Neural crest cell (in vitro differentiated cells): ENCODE measurements at places on chromosomes 11 and 22.

- no peak for DNase-seq
Observed at GRCh38 chr11:43367382-43368178, 8.9 kb downstream of the TTC17 start.

GRCh38 chr11:57155838-57156607 is 25.7 kb upstream of the LRRC55 start:
- DNase-seq, result no peak

DNA sequence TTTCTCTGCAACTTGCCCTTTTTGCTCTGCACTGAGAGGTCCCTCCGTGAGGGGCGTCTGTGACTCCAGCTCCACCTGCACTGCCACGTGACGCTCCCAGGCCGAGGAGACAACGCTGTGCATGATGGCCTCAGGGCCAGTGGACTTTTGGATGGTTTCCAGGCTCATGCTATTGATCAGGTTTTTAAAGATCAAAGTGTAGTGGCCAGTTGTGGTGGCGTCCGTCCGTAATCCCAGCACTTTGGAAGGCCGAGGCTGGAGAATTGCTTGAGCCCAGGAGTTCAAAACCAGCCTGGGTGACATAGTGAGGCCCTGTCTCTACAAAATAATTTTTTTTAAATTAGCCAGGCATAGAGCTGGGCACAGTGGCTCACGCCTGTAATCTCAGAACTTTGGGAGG is 16.1 kb downstream of the RPL3 start:
- DNase-seq, result no peak

GRCh38 chr22:44328326-44328725 is 15.6 kb upstream of the SHISAL1 start:
- no peak for DNase-seq
